ENCODE measurements at places on chromosomes 3 and 15.
A peak's percentile ranks its signal among the peaks of the same experiment; 100 is the strongest.

DNA sequence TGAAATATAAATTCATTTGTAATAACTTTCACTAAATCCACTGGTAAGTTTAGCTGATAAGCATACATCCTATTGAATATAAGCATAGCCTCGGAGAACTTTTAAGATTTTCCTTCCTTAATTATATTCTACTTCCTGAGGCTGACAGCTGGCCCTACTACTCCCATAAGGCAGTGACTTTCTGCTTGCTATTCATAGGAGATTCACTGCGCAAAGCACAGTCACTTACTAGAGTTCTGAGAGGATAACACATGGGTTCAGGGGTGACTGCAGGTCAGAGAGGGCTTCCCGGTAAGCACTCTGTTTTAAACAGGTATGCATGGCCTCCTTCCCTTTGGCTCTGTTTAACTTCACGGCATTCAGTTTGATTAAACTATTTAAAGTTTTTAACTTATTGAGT, 75.8 kb downstream of the FAIM start:
- DNase-seq = no peak

GRCh38 chr15:39407116-39407515, 173.8 kb upstream of the THBS1 start:
- DNase-seq = no peak

DNA sequence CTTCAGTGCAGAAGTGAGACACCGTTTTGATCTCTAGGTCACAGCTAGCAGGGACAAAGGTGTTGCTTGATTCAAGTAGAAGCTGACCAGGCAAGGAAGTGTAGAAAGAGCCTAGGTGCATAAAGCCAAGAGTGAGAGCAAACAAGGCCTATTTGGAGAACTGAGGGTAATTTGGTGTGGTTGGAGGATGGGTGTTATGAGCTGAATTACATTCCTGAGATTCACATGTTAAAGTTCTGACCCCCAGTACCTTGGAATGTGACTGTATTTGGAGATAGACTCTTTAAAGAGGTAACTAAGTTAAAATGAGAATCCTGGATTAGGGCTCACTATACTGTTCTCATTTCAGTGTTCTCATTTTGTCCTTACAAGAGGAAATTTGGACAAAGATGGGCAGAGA, 191.3 kb downstream of the ZMAT3 start:
- no peak for DNase-seq

DNA sequence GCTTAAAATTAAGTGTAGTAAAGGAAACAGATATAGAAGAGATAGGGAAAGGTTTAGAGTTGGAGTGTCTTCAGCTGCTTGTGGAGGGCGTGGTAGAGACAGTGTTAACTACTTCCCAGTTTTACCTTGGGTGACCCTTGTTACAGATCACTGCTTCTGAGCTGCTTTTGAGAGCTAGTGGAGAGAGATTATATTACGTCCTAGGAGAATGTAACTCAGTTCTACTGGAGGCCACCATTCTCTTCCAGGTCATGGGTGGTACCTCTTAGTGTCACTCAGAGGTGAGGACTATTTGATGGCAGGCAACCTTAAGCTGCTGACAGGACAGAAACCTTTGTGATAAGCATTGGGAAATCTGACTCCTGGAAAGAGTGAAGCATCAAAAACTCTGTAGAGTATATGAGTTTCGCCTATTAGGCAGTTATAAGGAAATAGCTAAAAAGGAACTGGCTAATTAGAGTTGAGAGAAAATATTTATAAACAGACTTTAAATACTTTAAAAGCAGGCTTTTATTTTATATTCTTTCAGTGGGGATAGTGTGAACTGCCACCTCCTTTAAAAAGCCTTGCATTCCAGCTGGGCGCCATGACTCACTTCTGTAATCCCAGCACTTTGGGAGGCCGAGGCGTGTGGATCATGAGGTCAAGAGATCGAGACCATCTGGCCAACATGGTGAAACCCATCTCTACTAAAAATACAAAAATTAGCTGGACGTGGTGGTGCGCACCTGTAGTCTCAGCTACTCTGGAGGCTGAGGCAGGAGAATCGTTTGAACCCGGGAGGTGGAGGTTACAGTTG, 106.5 kb downstream of the ZNF609 start:
- DNase-seq = no peak

DNA sequence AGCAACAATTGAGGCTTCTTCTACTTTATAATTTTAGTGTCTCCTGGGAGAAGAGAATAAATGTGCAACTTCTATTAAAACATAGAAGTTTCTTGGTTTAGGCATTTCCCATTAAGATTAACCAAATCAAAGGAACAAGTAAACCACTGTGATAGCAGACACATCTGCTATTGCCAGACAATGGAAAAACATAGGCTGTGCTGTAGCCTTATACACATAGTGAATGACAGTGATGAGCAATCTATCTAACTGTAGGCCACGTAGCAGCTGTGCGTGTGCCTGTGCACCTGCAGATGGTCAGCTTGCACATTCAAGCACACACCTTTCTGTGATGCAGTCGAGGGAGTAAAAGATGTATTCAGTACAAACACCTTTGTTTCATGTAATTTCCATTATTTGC, 32.7 kb downstream of the GNB4 start:
- DNase-seq = no peak

- peak; percentile 9 for DNase-seq
Measured at GRCh38 chr3:182793663-182794454, 555 bp downstream of the ATP11B start.

DNA sequence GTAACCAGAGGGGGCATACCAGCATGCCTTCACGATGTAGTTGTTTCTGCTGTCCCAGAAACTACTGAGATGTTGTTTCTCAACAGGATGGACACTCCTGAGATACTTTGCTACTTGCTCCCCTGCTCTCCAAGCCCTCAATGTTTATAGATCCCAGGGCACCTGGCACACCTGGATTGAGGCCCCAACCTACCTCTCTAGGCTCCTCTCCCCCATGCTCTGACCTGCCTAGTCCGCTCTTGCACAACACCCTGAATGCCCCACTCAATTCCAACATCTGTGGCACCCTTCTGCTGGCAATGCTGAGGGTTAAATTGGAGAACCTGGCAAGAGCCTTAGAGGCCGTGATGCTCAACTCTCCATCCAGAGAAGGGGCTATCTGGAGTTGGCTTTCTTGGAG, 42.5 kb upstream of the ANKRD34C start:
- no peak for DNase-seq

- DNase-seq = no peak
Measured at GRCh38 chr3:174777813-174778212, 81.3 kb upstream of the NAALADL2 start.

- DNase-seq = no peak
Measured at GRCh38 chr3:150469931-150470740, 62.0 kb downstream of the TSC22D2 start.

DNA sequence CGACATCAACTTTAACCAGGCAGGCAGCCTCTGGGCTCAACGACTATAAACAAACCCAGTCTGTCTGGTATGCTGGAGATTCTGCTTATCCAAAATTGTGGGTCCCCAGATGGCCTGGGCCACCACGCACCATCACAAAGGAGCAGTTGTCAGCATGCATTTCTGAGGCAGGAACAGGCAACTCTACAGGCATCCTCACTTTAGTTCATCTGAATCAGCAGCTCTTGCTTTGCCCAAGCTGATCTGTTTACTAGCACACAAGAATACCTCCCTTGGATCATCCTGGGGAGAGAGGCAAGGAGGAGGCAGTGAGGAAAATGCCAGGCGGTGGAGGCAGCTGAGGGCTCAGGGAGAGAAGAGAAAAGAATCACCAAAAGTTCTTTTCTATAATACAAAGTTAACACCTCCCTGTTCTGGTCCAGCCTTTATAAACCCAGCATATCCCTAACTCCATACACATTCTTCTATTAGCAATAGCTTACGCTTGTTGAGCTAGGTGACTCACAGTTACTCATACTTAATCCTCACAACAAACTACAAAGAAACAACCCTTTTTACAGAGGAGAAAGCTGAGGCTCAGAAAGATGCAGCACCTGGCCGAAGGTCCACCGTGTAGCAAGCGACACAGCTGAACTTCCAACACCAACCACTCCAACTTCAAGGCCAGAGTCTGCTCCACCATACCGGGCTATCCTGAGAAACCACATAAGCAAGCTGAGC, 33.6 kb downstream of the ZDHHC3 start:
- DNase-seq = no peak

- DNase-seq = no peak
Measured at GRCh38 chr15:80597076-80597475, 98.0 kb upstream of the ABHD17C start.

DNA sequence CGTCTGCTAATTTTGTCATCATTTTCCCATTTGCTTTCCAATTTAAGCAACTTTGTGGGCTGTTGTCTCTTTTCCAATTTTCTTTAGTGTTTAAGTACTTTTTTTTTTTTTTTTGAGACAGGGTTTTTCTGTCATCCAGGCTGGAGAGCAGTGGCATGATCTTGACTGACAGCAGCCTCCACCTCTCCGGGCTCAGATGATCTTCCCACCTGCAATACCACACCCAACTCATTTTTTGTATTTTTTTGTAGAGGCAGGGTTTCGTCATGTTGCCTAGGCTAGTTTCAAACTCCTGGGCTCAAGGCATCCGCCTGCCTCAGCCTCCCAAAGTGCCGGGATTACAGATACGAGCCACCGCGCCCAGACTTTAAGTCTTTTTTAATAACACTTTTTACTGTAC, 26.2 kb upstream of the EIF4A2 start:
- no peak for DNase-seq

GRCh38 chr15:85402195-85402881, 21.9 kb downstream of the AKAP13 start:
- DNase-seq = no peak

GRCh38 chr3:170301405-170301804, 56.1 kb upstream of the SKIL start:
- no peak for DNase-seq

DNA sequence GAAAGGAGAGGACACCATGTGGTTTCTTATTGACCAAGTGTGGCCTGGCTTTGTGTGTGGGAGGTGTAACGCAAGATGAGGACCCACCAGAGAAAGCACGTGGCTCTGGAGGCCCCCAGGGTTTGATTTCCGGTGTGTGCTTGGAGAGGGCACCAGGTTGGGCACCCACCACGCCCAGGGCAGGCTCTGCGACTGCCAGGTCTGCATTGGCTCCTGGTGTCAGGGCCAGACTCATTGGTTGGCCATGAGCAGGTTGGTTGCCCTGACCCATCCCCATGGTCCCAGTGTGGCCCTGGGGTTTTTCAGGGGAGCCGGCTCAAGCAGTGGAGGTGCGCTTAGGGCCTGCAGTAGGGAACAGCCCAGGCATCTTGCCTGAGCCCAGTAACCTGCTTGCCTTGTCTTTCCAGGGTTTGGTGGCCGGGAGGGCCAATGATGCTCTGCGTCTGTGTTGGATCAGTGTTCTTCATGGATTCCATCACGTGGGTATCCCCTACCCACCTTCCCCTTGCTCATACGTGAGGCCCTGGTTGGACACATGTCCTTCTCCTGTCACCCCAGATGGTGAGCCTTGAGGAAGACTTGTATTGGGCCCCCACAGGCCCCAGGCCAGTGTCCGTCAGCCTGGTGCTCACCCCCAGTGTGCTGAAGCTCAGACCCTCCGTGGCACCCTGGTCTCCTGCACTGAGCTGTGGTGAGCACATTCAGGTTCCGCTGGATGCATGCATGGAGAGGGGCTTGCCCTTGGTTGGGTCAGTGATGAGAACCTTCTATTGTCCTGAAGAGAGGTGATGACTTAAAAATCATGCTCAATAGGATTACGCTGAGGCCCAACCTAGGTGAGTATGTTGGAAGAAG, 193.9 kb downstream of the UBE3A start:
- no peak for DNase-seq

- DNase-seq = no peak
Measured at GRCh38 chr15:70604666-70605315, 158.6 kb downstream of the UACA start.

DNA sequence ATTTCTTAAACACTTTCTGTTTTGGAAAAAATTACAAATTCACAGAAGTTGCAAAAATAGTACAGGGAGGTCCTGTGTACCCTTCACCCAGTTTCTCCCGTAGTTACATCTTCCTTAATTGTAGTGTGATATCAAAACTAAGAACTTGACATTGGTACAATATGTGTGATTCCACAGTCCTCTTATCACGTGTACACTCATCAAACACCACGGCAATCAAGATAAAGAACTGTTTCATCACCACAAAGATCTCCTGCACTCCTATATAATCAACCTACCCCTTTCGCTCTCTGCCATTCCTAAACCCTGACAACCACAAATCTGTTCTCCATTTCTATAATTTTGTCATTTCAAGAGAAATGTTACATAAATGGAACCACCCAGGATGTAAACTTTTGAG, 31.4 kb downstream of the POMGNT2 start:
- DNase-seq = no peak

DNA sequence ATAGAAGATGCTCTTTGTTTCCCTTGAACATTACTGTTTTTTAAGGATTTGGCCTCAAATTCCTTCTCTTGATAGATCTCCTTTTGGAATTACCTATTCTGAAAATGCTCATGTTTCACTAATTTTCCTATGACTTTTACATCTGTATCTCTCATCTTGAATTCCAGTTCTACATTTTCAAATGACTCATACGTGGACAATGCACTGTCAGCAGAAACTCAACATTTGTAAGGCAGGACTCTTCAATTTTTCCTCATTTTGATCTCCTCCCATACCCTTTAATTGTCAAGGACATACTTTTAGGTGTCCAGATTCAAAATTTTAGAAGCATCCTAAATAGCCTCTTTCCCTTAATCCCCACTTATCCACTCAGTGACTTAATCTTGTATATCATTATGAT, 341.0 kb upstream of the RASGRP1 start:
- no peak for DNase-seq

DNA sequence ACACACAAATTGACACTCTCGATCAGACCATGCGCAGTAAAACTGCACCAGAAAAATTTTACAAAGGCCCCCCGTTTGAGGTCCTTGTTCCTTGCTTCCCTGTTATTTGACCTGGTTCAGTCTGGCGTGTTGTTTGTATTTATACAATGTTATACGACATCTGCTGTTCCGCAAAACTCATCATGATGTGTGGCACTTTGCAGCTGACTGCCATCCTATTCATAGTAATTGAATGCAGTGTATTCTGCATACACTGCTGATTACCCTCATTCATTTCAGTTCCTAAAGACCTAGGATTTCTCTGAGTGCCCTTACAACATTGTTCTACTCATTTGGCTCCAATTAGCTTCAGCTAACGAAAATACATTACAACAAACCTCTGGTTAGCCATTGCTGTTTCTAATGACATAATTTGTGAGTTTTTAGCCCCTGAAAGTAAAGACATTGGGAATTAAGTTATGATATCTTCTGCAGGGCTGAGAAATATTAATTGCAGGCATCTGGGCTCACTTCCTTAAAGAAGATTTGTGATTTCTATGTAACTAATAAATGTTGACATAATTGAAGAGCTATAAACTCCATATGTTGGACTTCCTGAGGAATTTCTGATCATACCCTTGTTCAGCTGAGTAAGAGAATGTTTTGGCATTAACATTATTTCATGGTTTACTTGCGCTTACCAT, 75.7 kb downstream of the C3orf38 start:
- no peak for DNase-seq

DNA sequence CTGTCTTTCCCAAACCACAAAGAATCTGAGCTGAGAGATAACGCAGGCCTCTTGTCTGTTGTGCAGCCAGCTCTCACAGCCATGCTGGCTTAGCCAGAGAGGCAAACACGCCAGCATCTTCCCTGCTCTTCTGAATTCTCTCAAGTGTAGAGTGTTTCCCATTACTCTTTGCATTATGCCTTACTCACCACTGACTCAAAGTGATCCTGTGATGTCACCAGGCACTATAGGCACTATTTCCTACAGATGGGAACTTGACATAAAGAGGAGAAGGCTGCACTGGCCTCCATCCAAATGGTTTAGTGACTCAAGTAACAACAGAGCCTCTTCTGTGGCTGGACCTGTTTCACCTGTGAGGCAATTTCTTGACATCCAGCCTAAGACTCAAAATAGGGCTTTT, 44.4 kb downstream of the PDZRN3 start:
- no peak for DNase-seq

- no peak for DNase-seq
Measured at GRCh38 chr15:53693729-53694475, 65.6 kb downstream of the WDR72 start.
